ENCODE measurements at places on chromosomes 6 and 20.

DNA sequence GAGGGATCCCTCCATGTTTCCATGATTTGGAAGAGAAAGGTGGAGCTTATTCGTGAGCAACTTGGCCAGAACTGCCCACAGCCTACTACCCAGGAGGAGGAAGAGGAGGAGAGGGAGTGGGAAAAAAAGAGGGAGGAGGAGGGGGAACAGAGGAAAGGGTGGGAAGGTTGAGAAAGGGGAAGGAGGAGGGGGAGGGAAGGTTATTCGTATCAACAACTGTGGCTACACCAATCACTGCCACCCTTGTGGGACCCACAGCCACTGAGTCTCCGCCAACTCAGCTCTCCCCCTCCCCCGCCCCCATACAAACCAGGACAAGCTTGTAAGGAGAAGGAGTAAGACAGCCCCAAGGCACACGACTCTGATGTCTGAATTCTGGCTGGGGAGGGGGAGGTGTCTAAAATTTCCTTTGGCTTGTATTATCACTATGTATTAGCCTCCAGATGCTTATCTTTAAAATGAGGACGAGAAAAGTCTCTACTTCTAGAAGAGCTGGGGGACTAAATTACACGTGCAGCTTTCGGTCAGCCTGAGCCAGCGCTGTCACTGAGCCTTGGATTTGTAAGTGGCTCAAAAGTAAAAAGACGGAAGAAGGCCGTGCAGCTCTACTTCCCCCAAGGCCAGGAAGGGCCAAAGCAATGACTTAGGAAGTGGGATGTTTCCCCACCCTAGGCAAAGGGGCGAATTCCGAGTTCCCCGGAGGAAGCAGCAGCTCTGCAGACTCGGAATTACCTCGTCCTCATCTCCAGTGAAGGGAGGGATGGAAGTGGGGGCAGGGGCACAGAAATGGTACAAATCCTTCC, 1.0 kb downstream of the FKBP1A start:
- peak; percentile 60 for DNase-seq

DNA sequence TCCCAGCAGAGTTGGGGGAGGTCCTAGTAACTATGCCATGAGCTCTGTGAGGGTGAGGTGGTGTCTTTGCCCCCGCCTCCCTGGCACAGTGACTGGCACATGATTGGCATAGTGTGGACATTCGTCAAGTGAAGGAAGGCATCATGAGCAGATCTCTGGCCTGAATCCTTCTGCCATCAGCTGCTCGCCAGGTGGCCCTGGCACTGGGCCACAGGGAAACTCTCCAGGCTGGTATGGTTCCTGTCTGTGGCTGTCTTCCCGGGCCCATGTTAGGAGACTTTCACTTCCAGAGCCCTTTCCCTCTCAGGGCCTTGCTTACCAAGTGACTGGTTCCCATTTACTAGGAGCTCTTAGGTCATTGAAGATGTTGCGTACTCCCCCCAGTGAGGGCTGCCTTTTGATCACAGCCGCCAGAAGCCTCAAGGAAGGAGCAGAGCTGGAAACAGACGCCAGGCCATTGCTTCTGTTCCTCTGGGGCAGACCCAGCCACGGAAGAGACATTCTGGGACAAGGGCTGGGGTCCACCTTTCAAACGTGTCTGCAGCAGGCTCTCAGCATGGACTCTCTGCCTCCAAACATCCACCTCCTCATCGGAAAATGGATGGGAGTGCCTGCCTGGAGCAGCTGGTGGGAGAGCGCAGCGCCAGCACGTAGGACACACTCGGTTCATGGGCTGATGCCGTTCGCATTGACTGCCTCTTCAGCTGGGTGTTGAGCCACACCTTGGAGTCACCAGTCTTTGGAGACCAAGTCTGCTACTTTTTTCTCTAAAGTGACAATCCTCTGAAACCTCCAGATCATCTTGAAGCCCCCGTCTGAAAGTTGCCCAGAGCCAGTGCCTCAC, 67.2 kb downstream of the PTPN1 start:
- no peak for DNase-seq

- no peak for DNase-seq
Observed at GRCh38 chr6:12163149-12163548, 127.0 kb upstream of the EDN1 start.

DNA sequence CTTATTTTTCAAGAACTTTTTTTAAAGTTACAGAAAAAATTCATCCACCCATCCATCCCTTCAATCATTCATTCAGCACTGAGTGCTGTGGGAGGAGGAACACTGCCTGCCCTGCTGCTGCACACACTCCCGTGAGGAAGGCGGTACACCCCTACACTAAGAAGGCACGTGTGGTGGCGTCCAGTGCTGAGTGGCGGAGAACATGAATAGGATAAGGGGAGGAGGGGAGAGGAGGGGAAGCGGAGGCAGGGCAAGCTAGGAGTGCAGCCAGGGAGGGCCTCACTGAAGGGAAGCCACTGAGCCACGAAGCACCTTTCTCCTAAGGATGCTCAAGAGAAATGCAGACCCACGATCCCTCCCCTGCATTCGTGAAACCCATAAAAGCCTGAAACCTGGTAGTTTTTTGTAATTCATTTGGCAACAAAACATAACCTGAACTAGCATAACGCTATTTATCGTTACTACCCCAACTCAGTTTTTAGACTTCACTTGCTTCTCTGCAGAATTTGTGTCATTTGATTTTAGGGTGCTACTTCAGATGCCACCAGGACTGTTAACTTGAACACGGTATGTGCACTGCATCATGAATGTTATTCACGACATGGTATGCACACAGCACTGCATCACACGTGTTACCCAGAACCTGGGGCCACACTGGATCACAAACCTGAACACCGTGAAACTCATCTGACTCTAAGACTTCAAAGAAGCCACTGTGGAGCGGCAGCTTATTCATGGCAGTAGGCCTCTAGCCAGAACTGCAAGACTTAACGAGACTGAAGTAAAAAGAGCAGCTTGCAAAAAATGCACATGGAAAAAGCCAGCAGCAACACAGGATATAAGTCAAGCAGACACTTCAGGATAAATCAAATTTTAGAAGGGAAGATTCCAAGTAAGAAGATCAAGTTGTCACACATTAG, 3.5 kb downstream of the RNASET2 start:
- no peak for DNase-seq

Data from NCI-H82 (cell line).